Urothelium cell line (cell line): ENCODE measurements at places on chromosomes 7 and 10.

DNA sequence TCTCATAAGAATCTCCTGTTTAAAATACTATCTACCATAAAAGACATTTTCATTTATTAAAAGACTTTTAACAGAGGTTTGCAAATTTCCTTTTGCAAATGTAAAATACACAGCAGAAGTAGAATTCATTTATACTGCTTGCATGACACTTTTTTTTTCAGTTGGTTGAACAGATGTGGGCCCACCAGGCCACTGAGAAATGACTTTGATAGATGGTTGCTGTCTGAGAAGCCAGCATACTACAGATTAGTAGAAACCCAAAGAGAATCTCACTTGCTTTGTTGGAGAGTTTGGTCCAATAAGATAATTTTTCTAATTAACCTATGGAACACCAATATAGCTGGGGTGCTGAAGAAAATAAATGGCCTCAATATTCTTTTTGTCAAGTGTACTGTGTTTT lies 66.3 kb downstream of the PHF14 start:
- no peak for DNase-seq

- no peak for DNase-seq
Observed at GRCh38 chr7:65966146-65966545, 15.9 kb downstream of the GUSB start.

GRCh38 chr10:61642150-61642571 lies 20.6 kb upstream of the CABCOCO1 start:
- no peak for DNase-seq

- DNase-seq = no peak
Observed at GRCh38 chr7:158582089-158582456, 5.5 kb downstream of the PTPRN2 start.

- DNase-seq = no peak
Observed at GRCh38 chr10:126015413-126015812, 119.0 kb downstream of the FANK1 start.

GRCh38 chr7:39656415-39656814 lies 33.0 kb downstream of the RALA start:
- DNase-seq = no peak

DNA sequence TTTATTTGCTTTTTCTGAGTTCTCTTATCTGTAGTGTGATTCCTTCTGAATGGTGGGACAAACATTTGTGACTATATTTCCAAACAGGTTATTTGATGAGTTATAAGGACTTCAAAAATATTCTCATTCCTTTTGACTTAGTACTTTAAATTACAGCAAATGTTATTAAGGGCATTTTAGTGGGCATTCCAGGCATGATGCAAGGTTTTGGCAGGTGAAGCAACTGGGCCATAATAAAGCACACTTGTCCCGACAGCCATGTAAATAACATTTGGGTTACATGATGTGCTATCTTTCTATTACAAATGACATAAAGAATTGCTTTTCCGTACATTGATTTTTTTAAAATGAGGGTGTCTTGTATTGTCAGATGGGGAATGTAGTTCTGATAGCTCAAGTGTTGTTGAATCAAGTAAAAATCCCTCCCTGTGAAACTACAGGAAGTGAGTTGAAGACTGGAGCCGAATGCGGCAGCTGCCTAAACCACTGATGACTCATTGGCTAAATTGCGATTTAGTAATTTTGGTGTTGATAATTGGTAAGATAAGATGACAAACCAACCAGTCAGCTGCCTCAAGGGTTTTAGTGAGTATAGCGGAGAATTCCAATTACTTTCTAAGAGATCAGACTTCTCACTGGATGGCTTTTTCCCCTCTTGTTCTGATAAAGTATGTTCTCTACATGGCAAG lies 231.3 kb upstream of the NPY start:
- DNase-seq = peak; percentile 48

DNA sequence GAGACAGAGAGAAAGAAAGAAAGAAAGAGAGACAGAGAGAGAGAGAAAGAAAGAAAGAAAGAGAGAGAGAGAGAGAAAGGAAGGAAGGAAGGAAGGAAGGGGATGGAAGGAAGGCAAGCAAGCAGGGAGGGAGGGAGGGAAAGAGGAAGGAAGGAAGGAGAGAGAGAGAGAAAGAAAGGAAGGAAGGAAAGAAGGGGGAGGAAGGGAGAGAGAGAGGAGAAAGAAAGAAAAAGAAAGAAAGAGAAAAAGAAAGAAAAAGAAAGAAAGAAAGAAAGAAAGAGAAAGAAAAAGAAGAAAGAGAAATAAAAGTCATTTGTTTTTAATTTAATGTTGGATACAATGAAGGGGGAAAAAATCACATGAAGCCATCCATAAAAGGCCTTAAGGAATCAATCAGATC lies 4.6 kb upstream of the RASSF4 start:
- DNase-seq = no peak

GRCh38 chr10:121990015-121990677 lies 1.2 kb downstream of the TACC2 start:
- no peak for DNase-seq

- peak; percentile 84 for DNase-seq
Observed at GRCh38 chr7:77415823-77416620, at the start of gene GSAP. TSS of gene GSAP (minus strand) at chr7:77416349. CDS start at chr7:77416321, 28 bp downstream.

- DNase-seq = no peak
Observed at GRCh38 chr7:101128040-101128834, 1.3 kb downstream of the SERPINE1 start.

DNA sequence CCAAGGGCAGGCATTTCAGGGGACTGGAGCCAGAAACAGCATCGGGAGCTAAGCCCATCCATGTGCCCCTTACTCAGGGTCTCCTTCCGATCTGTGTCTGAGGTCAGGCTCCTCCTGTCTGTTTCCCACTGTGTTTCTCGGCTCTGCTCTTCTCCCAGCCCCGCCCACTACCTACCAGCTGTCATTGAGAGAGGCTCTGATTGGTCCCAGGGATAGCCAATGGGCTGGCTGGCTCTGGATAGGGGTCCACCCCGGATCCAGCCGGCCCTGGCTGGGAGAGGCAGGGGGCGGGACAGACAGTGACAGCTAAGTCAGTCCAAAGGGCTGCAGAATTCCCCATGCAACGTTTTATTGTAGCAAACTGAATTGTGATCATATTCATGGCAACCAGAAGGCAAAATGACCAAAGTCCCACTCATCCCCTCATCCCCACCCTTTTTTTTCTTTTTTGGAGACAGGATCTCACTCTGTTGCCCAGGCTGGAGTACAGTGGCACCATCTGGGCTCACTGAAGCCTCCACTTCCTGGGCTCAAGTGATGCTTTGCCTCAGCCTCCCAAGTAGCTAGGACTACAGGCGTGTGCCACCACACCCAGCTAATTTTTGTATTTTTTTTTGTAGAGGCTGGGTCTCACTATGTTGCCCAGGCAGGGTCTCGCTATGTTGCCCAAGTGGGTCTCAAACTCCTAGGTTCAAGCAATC lies 76.3 kb downstream of the CLIP2 start:
- DNase-seq = peak; percentile 58

GRCh38 chr10:42654419-42654818 lies 16.0 kb upstream of the ZNF33B start:
- DNase-seq = no peak

GRCh38 chr7:29102558-29103151 lies 43.7 kb downstream of the CPVL start:
- peak; percentile 63 for DNase-seq

GRCh38 chr7:27367179-27367932 lies 124.8 kb downstream of the EVX1 start:
- no peak for DNase-seq

DNA sequence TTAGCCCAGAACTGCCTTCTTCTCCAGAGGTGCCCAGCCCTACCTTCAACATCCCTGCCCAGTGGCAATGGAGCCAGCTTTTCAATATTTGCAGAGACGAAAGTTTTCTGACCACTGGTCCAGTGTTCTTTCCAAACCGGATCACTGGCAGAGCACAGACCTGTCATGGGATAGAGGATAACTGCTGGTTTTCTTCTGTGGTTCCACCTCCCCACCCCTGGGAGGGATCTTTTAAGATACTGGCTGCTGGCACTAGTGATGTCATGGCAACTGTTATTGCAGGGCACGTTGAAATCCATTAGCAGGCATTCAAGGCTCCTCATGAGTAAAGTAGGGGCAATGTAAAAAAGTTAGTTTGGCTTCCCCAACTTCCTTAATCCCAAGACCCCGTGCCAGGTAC lies 387.1 kb downstream of the LRMDA start:
- no peak for DNase-seq

- DNase-seq = peak; percentile 2
Observed at GRCh38 chr10:54402576-54402975, 398.5 kb downstream of the PCDH15 start.

- DNase-seq = no peak
Observed at GRCh38 chr7:20276705-20277472, 53.8 kb upstream of the ITGB8 start.

GRCh38 chr7:143884969-143885559 lies 16.9 kb downstream of the TCAF1 start:
- peak; percentile 88 for DNase-seq

DNA sequence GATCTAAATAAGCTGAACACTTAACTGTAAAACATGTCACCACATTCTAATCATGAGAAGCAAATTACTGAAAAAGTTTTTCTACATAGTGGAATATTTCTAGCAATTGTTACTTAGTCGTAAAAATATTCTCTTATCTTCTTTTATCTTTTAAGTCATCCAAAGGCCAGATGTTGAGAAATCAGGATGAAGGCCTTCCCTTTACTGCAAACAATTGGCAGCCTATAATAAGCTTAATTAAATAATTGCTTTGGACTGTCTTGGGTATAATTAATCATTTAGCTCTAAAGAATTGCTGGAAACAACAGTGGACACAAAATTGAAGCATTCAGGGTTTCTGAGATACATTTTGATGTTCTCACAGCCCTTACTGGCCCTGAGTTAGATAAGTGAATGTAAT lies 226.5 kb downstream of the FANK1 start:
- no peak for DNase-seq

GRCh38 chr7:151506901-151507382 lies 12.8 kb downstream of the RHEB start:
- no peak for DNase-seq

DNA sequence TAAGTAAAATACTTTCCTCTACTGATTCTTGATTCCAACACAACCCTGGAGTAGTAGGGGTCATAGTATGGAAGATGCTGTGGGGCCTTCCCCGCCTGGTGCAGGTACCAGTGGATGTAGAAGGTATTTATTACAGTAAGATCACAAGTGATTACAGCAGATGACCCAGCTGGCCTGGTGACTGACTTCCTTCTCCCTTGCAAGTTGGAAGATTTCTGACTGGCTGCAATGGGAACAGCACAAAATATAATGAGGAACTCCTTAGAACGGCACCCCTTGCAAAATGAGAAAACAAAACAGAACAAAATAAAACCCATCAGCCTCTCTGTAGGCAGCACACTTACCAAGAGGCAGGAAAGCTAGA lies 61.7 kb upstream of the TARP start:
- DNase-seq = no peak

- no peak for DNase-seq
Observed at GRCh38 chr10:101653536-101653935, 41.4 kb downstream of the FBXW4 start.

- no peak for DNase-seq
Observed at GRCh38 chr7:134823400-134823799, 44.0 kb downstream of the CALD1 start.

GRCh38 chr10:92506336-92506735 lies 67.6 kb downstream of the IDE start:
- DNase-seq = no peak

DNA sequence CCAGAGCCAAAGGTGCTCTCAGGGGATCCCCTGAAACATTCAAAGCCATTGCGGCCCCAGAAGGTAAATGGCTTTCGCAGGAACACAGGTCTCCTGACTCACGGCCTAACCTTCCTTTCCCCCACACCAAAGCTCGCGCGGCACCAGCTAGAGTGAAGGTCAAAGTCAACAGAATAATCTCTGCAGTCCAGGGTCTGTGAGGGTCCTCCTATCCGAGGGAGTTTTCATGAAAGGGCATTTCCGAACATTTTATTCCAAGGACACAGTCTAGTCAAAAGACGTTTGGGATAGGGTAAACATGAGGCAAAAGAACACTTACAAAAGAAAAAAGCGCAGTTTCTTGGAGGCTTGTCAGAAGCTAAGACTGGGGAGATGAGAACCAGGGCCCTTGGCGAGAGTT lies 559 bp upstream of the STEAP2 start:
- peak; percentile 27 for DNase-seq

GRCh38 chr10:69955897-69956740 lies 96.5 kb upstream of the MACROH2A2 start:
- DNase-seq = no peak

DNA sequence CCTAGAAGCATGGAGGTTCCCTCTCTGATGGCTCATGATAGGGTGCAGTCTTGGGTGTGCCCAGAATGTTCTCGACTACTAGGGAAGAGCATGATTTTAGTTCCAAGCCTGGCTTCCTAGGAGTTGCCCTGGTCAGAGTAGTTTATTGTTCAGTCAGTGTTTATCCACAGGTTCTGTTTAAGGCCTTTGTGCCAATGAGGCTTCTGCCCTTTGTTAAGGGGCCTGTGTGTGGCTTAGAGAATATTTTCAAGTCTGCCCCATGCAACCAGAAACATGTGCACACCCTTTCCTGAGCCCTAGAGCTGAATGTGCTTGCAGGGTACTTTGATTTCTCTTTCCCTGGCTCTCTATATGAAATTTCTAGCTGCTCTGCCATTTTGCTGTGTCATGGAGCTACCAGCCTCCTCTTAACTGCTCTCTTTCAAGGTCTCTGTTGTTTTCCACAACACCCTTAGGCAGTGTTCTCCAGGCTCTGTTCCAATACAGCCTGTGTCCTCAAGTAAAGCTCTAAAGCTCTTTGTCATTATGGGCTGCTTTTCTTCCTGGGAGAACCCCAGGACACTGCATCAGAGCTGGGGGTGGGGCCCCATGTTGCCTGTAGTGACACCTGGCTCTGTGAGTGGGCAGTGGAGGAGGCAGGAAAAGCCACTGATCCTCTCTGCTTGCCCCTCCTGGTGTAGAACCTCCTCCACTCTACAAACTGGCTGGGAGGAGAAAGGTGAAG lies 34.1 kb upstream of the TSPAN33 start:
- no peak for DNase-seq

DNA sequence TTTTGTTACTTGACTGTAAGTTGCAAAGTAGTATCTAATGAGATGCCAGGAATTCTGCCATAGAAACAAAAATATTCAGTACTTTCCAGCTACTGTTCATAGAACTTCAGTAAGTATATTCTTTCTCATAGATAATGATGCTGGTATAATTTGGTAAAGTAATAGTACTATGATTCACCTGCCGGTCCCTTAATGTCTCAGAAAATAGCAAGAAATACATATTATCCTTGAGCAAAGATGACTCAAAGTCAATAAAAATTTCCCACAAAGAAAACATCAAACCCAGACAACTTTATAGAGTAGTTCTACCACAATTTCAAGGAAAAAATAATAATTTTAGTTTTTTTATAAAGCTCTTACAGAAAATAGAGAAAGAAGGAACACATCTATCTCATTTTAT lies 105.4 kb downstream of the EPDR1 start:
- no peak for DNase-seq

DNA sequence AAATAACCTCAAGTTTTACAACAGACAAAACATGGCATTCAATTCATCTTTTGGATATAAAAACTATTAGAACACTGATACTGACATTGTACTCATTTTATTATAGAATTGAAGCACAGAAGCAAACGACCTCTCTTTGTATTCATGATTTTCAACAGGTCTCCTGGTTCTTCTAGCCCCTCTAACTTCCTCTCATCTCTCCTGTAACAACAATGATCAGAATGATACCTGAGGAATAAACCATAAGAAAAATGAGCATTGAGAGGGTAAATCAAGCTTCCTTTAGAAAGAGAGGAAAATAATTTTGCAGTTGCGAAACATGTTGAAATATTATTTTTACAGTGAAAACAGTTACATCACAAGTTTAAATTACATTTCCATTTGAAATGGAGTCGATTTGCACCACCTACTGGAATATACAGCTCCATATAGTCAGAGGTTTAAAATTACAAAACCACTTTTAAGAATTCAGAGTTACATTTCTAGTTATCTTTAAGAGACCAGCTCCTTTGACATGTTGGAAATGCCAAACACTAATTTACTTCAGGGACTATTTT lies 17.5 kb upstream of the TEX36 start:
- no peak for DNase-seq
